ENCODE measurements at places on chromosomes 7 and 10.

GRCh38 chr10:25555865-25556264 is 378.2 kb upstream of the MYO3A start:
- DNase-seq = no peak

DNA sequence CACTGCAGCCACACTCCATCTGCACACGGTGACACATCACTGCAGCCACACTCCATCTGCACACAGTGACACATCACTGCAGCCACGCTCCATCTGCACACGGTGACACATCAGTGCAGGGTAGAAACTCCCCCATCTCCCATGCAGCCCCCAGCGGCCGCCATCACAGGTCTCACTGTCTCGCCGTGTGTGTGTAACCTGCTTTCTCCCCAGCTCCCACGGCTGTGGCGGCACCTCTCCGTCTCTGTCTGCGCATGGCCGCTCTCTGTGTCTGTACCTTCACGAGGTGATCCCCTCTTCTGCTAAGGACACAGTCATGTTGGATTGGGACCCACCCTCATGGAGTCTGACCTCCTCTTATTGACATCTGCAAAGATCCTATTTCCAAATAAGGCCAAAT is 527.4 kb downstream of the PTPRN2 start:
- DNase-seq = no peak

DNA sequence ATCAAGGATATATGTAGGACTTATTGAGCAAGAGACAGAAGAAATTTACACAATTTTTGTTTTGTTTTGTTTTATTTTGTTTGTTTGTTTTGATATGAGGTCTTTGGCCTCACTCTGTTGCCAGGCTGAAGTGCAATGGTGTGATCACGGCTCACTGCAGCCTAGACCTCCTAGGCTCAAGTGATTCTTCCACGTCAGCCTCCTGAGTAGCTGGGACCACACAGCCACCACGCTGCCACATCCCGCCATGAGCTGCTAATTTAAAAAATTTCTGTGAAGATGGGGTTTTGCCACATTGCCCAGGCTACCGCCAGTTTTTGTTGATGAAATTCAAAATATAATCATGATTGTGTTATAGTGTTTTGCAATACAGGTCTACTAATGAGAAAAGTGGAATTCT is 54.9 kb downstream of the ZNF487 start:
- DNase-seq = no peak

DNA sequence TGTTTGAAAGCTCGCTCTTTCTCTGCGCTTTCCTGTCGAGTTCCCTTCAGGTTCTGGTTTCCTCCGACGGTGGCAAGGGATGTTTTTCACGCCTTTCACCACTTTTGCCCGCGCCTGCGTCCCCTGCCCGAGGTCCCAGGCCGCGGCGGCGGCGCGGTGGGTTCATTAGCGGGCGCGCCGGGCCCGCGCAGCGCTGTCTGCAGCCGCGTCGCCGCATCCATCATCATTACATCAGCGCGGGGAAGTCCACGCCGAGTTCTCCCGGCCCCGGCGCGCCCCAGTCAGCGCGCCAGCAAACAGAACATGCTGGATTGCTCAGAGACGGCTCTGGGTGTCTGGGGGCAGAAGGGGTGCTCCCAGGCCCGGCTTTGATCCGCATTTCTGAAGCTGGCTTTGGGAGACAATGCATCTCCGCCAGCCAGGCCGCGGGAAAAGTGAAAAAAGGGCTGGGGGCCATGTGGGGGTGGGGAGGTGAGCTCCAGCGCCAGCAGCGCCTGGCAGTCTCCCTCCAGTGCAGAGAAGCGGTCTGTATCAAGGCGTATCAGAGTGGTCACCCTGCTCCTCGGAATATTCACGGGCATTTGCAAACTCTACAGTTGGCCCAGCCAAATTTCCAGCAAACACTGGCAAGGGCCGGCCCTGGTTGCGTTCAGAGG is 8.9 kb downstream of the GLI3 start:
- DNase-seq = no peak

GRCh38 chr10:26334932-26335573 is 103.1 kb upstream of the APBB1IP start:
- DNase-seq = no peak

DNA sequence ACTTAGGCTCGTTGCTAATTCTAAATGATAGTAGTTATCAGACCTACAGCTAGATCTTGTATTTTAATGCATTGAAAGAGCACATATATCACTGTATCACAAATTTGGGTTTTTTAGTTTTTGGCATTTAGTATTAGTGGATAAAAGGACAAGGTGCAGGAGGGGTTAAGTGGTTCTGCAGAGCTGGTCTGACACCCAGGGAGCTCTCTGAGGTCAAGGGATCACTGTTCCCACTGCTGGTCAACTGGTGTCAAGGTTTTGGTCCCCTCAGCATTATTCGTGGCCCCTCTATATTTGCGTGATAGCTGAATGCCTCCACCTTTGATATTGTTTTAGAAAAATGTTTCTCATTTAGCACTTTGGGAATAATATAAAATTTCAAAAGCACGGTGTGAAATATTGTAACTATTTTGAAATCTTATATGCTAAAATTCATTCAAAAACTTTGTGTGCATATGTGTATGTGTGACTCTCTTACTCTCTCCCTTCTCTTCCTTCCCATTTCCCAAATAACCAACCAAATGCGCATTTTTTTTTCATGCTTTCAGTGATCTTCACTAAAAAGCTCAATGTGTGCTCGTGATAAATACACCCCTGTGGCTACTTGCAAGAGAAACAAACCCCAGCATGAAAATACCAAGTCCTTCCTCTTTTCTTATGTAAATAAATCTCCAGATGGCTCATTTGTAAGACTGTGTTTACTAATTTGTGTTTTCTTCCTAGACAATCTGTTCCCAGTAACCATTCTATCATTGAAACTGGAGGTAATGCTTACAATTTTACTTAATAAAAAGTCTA is 309.2 kb downstream of the FGFR2 start:
- no peak for DNase-seq

GRCh38 chr7:106042196-106042611 is 69.9 kb downstream of the SYPL1 start:
- no peak for DNase-seq

- no peak for DNase-seq
Measured at GRCh38 chr10:66981361-66982052, 55.7 kb downstream of the LRRTM3 start.

GRCh38 chr7:25619381-25619780 is 391.1 kb upstream of the NPVF start:
- no peak for DNase-seq

DNA sequence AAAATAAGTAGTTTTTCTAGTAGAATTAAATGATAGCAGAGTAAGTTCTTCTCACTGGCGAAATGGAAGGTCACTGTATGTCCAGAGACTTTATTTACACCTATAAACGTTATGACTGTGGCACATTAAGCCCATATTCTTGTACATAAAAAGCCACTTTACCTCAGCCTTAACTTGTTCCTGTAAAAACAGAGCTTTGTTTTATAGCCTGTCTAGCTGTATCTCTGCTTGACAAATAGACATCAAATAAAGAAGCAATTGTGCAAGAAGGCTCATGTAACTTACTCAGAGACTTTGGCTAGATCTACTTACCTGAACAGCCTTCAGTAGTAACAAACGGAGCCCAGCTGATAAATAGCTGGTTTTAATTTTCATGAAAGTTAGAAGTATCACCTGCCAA is 324.1 kb upstream of the BMPER start:
- DNase-seq = no peak

Data from cerebellar nuclear complex (tissue), 1 donor.